ENCODE measurements at places on chromosomes 3 and 15. TPM values are rescaled to one million over a fixed set of nuclear protein-coding genes. Genes with fewer than 3 reads are reported as not detected.

DNA sequence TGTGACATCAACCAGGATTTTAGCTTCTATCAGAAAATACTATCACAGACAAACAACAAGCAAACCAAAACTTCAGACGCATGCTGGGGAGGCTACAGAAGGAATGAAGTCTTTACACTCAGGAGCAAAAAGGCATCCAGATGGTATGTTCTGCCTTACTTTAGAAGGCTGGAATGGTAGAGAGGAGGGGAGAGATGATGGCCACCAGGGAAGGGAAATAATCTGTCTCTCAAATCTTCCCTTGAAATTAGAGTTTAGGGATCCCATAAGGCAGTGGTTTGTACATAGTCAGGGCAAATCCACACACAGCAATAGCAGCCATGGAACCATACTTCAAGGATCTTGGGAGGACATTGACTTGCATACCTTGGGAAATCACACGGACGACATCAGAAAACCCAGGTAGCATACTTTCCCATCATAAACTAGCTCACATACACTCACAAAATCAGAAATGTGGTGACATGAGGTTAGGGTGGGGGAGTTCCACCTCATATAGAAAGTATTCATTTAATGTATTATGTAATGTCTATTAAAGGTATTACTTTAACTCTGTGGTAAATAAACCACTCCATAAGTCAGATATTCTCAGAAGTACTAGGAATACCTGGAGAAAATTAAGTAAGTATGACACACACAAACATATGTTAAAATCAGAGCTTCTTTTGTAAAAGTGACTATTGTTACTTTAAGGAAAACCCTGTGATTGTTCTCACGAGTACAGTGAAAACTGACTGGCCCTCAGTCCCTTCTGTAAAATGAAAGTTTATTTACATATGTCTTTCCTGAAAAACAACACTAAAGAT, 9.4 kb downstream of the BTLA start:
- DNase-seq = no peak

STAG1 gene
- 58.6 TPM for total RNA-seq

DNA sequence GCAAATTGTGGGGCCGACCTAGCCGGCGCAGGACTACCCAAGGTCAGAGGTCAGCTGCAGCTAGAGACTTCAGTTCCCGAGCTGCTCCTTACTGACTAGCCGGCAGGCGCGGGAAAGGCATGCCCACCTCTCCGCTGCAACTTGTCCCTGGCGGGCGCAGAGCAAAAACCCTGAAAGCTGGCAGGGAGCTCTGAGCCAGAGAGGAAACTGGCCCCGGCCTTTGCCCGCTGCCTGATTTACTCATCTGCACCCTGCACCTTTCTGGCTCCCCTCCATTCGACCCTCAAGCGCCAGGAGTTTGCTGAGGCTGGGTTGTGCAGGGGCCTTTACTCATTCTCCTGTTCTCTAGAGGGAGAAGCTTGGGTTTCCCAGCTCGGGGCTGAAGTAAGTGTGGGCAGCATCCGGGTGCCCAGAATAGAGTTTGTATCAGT, 1.5 kb downstream of the ZIC4 start:
- DNase-seq = peak; percentile 42

DNA sequence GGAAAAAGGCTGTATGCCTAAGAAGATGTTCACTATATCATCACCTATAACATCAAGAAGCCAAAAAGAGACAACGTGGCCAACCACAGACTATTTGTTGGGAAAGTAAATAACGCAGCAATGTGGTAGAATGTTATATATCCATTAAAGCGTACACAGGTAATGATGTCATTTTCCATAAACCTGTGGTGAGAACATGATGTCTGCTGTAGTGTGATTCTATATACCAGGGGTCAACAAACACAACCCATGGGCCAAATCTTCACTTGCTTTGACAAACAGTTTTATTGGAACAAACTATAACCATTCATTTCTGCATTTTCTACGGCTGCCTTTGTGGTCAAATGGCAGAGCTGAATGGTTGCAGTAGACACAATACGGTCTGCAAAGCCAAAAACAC, 160.6 kb downstream of the STT3B start:
- no peak for DNase-seq

GRCh38 chr3:128787256-128788253, 61.6 kb downstream of the RAB7A start:
- DNase-seq = no peak

DET1 gene
- 7.6 TPM for total RNA-seq

PLCH1 gene
- 0.36 TPM for total RNA-seq

DNA sequence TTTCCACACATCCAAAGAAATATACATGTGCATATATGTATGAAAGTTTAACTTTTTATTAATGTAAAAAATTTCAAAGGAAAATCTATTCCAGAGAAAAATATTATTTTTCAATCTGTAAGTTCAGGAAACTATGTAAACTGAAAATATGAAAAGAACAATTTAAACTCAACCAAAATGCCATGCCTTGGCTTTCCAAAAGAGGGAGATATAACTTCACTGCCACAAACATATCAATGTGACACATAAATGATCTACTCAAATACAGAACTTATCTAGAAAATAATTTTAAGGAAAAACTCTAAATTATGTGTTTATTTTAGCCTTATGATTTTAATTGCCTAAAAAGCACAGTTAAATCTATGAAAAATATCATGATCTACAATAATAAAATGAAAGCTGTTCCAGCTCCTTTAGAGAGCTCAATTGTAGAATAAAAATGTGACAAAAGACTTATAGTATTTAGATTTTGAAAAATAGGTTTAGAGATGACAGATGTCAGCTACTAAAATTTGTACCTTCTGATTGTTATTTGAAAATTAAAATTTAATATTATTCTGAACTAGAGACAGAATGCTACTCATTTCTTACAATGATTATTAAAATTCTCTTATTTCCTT, 94.8 kb downstream of the GBE1 start:
- peak; percentile 54 for DNase-seq

COX17 gene
- 8.0 TPM for total RNA-seq

GRCh38 chr3:133246119-133246518, 153.7 kb upstream of the BFSP2 start:
- DNase-seq = no peak

MTFMT gene
- 24.5 TPM for total RNA-seq

RBSN gene
- total RNA-seq = 23.9 TPM

- DNase-seq = peak; percentile 32
Observed at GRCh38 chr15:31953478-31953877, 76.8 kb upstream of the CHRNA7 start.

ARL13B gene
- total RNA-seq = 18.1 TPM

ACKR4 gene
- not detected for total RNA-seq

GRCh38 chr3:48711727-48712126, 5.3 kb downstream of the IP6K2 start:
- peak; percentile 67 for DNase-seq

DNA sequence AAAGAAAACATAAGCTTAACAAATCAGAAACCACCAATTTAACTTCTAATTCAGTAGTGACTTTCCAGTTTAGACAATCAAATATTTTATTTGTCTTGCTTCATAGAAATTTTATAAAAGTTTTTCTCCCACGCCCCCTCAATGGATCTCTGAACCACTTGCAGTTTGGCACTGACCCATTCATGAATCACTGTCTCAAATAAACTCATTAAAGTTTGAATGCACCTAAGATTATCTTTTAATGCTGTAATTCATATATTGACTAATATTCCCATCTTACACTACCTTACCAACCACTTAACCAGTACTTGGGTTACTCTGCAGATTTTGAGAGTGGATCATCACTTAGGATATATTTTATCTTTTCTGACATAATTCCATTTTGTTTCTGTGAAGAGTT, 880.2 kb downstream of the OTOL1 start:
- DNase-seq = no peak

- DNase-seq = peak; percentile 93
Observed at GRCh38 chr15:28086175-28086703, 12.9 kb downstream of the OCA2 start.

- peak; percentile 4 for DNase-seq
Observed at GRCh38 chr3:109702252-109702651, 364.9 kb upstream of the DPPA4 start.

DNA sequence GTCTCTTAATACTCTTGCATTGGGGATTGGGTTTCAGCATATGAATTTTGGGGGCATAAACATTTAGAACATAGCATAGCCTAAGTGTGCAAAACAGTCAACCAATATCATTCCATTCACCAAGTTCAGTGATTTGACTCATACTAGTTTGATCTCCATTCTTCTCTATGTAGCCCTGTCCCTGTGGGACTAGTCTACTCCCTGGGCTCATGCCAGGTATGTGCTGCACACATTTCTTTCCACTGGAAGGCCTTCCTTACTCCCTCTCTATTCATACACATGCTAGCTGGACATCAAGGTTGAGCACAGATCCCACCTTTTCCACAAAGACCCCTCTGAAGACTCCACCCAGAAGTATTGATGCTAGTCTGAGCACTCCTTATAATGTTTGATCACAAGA, 5.1 kb downstream of the ZDHHC23 start:
- peak; percentile 74 for DNase-seq

DNA sequence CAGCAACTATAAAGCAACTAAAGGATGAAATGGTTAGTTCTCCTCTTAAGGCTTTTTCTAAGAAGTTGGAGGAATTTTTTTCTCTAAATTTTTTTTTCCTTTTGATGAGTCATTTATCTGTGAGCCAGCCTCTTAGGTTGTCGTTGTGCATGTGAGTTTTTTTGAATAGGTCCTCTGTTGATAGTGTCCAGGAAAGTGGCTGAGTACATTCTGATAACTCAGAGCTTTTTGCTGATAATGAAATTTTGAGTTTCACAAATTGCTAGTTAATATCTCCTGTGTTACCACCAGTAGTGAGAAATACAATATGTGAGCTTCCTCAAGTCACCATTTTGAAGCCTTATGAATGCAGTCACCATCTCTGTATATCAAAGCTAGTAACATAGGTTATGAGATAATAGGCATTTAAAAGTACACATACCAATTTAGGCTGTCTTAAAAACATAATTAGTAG, 7.1 kb upstream of the LXN start:
- DNase-seq = peak; percentile 73

Data from osteoblast (primary cell).